Left lobe of liver (tissue), 2 donors: ENCODE measurements at places on chromosomes 1 and 21.

GRCh38 chr1:55670331-55671082 lies 455.3 kb upstream of the USP24 start:
- DNase-seq = no peak

DNA sequence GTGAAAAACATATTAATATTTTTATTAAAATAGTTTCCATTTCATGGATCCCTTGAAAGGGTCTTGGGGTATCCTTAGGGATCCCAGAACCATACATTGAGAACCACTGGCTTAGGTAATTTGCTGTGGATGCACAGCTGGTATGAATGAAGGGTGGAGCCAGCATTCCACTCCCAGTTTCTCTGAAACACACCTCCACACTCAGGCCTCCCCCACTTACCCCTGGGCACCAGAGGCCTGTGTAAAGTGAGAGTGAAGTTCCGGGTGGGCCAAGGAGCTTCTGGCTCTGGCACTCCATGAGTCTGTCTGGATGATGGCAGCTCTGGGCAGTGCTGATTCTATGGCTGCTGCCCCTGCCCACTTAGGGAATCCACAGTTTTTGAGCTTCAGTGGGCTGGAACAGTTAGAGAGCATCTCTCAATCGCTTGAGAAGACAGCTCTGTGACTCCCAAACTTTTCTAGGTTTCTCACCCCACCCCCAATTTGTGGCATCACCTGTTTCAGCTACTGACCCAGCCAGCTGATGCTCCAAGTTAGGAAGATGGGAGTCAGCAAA lies 57.8 kb upstream of the CD1D start:
- no peak for DNase-seq

GRCh38 chr1:238061967-238062613 lies 171.4 kb upstream of the ZP4 start:
- DNase-seq = no peak

GRCh38 chr1:247281001-247281574 lies 25.2 kb downstream of the VN1R5 start:
- DNase-seq = no peak

DNA sequence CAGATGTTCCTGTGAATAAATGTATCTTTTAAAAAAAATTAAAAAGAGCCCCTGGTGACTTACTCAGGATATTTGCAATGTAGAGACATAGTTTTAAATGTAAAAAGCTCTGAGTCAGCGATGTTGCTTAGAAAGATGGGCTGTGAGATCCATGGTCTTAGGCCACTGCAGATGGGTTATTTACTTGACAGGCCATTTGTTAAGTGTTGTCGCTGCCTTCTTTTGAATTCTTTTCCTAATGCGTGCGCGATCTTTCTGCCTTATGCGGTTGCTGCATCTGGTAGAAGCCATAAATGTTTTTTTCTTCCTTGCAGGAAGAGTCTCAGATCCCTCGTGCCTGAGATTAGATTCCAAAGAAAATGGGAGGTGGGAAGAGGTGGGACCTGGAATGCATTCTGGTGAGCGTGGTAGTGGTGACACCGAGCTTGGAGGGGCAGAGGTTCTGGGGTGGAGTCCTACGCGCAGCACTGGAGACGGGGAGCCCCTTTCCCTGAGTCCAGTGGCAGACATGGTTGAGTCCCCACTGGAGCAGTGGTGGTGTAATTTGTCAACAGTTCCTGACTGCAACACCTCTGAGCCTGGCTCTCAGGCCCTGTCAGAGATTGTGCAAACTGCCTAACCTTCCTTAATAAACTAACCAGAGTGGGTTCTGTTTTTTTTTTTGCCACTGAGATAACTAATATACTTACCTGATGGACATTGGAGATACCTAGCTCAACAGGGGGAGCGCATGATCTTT lies 197.2 kb downstream of the HHAT start:
- no peak for DNase-seq
